ENCODE measurements at places on chromosomes 13 and 19. TPM values are rescaled to one million over a fixed set of nuclear protein-coding genes. Genes with fewer than 3 reads are reported as not detected.

ZNF575 gene
- total RNA-seq = not detected

TMEM190 gene
- total RNA-seq = not detected

ZNF665 gene
- total RNA-seq = not detected

MTUS2 gene
- total RNA-seq = 0.05 TPM

ZNF100 gene
- 5.9 TPM for total RNA-seq

NCR1 gene
- not detected for total RNA-seq

ZNF224 gene
- total RNA-seq = 11.7 TPM

LYPD5 gene
- total RNA-seq = 0.11 TPM

KCNN1 gene
- not detected for total RNA-seq

SLC6A16 gene
- 2.0 TPM for total RNA-seq

TEX101 gene
- not detected for total RNA-seq

PSG2 gene
- total RNA-seq = not detected

FCAR gene
- not detected for total RNA-seq

PSG6 gene
- not detected for total RNA-seq

NOVA2 gene
- not detected for total RNA-seq

EFNA2 gene
- total RNA-seq = not detected

CEACAM19 gene
- 6.9 TPM for total RNA-seq

SRRM5 gene
- total RNA-seq = 0.10 TPM

ATP8A2 gene
- total RNA-seq = 0.62 TPM

NCLN gene
- 61.5 TPM for total RNA-seq

AMER2 gene
- total RNA-seq = not detected

LGALS14 gene
- total RNA-seq = not detected

SCEL gene
- not detected for total RNA-seq

NCAN gene
- 0.05 TPM for total RNA-seq

TDRD3 gene
- 20.3 TPM for total RNA-seq

MUC16 gene
- total RNA-seq = not detected

DYRK1B gene
- 0.45 TPM for total RNA-seq

PALM gene
- total RNA-seq = 7.8 TPM

HCST gene
- total RNA-seq = not detected

CCDC70 gene
- not detected for total RNA-seq

S1PR5 gene
- total RNA-seq = 1.1 TPM

IZUMO2 gene
- not detected for total RNA-seq

STXBP2 gene
- total RNA-seq = 1.9 TPM

ZNF382 gene
- 5.2 TPM for total RNA-seq

B3GNT3 gene
- not detected for total RNA-seq

KBTBD6 gene
- 9.9 TPM for total RNA-seq

ANKLE1 gene
- total RNA-seq = 0.27 TPM

KLHL1 gene
- not detected for total RNA-seq

CGB7 gene
- total RNA-seq = not detected

KIR2DL4 gene
- total RNA-seq = not detected
